Caco-2 (cell line): ENCODE measurements at places on chromosomes 16 and 17. TPM values are rescaled to one million over a fixed set of nuclear protein-coding genes. Genes with fewer than 3 reads are reported as not detected.

DNA sequence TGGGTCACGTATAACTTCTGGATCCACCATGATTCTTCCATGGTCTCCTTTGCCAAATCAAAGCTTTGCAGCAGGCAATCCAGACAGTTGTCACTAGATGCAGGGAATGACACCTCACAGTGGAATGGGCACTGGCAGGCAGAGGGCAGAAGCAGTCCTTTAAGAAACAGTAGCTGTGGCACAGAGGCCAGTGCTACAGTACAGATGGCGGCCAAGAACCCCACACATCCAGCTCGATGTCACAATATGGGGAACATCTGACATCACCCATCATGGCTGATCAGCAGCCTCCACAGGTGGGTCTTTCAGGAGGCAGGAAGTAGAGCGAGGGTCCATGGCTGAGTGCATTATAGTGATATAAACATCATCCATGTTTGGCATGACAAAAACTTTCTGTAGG is 18.8 kb upstream of the ERN1 start:
- no peak for DNase-seq

- no peak for DNase-seq
Observed at GRCh38 chr17:66865151-66865550, 30.2 kb downstream of the CACNG5 start.

GRCh38 chr16:28984619-28985135 is at the start of gene LAT:
Gene LAT (plus strand): TSS chr16:28985052. CDS start chr16:28985418, 366 bp downstream.
- DNase-seq: no peak

The GUCY2D gene
- 0.74 and 1.7 TPM in 2 replicates for total RNA-seq

The DEXI gene
- total RNA-seq: 23.0 and 23.7 TPM in 2 replicates

The BRIP1 gene
- 17.3 and 18.3 TPM in 2 replicates for total RNA-seq

The VAT1L gene
- not detected in 2 replicates for total RNA-seq

- DNase-seq: no peak
Observed at GRCh38 chr16:73543970-73544599, 496.2 kb upstream of the ZFHX3 start.

DNA sequence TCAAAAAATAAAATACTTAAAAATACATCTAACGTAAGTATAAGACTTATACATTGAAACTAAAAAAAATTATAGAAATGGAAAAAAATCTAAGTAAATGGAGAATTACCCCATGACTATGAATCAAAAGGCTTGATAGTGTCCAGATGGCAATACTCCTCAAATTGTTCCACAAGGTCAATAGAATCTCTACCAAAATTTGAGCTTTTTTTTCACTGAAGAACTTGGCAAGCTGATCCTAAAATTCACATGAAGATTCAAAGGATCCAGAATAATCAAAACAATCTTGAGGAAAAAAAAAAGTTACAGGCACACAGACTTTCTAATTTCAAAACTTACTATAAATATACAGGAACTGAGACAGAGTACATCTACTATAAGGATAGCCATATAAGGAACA is 448.4 kb upstream of the CDH11 start:
- no peak for DNase-seq

The ITGAD gene
- total RNA-seq: not detected in 2 replicates

The PMP22 gene
- total RNA-seq: 7.3 and 9.1 TPM in 2 replicates

DNA sequence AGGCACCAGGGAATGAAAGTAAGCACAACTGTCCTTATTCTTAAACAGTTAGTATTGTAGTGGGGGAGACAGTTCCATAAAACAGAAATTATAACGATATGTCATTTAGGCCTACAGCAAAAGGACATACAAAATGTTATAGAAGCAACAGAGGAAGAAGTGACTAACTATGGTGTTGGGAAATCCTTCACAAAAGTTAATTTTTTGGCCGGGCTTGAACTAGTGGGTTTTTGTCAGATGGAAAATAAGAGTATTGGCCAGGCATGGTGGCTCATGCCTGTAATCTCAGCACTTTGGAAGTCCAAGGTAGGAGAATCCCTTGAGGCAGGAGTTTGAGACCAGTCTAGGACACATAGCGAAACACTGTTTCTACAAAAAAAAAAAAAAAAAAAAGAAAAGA is 127.8 kb downstream of the SSH2 start:
- DNase-seq: no peak

- DNase-seq: no peak
Observed at GRCh38 chr16:56094231-56094630, 97.1 kb upstream of the GNAO1 start.

The VWA3A gene
- not detected in 2 replicates for total RNA-seq

DNA sequence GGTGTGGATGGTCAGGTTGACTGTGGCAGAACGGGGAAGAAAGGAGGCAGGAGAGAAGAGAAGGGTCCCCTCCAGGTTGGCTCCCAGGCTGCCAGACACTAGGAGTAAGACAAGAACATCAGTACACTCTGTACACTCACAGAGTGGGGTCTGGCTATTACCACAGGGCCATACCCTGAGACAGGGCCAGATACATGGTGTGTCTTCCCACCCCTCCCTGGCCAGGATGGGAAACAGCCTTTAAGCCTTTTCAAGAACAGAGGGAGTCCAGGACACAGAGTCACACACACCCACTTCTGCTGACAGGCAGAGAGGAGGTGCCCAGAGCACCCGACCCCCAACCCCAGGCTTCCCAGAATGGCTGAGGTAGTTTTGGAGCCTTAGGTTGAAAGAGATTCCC is 99.4 kb downstream of the LITAF start:
- DNase-seq: no peak

GRCh38 chr17:63524051-63524450 is 893 bp downstream of the KCNH6 start:
- no peak for DNase-seq

DNA sequence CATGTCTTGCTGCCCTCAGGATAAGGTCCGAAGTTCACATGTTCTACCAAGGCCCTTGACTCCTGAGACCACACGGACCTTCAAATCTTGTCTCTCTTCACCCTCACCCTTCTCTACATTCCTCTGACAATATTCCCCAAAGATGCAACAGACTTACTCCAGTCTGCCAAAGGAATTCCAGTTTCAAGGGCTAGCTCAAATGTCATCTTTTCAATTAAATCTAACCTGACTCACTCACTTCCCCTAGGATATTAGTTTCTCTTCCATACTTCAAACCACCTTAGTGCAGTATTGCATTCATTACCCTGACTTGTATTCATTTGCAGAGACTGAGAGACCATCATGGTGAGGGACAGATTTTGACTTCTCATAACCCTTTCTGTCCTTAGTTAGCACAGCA is 59.6 kb upstream of the ADCY9 start:
- DNase-seq: no peak

The NME3 gene
- total RNA-seq: 5.8 and 7.0 TPM in 2 replicates

GRCh38 chr17:77328823-77329740 is 188.3 kb downstream of the SEC14L1 start:
- DNase-seq: no peak

- no peak for DNase-seq
Observed at GRCh38 chr16:489606-490005, 37.9 kb upstream of the CAPN15 start.

- peak; percentile 65 for DNase-seq
Observed at GRCh38 chr16:11256661-11257130, 692 bp upstream of the SOCS1 start.

- DNase-seq: no peak
Observed at GRCh38 chr17:16243385-16243784, 26.4 kb downstream of the PIGL start.

GRCh38 chr16:71367241-71367976 is 8.9 kb downstream of the CALB2 start:
- peak; percentile 72 for DNase-seq

DNA sequence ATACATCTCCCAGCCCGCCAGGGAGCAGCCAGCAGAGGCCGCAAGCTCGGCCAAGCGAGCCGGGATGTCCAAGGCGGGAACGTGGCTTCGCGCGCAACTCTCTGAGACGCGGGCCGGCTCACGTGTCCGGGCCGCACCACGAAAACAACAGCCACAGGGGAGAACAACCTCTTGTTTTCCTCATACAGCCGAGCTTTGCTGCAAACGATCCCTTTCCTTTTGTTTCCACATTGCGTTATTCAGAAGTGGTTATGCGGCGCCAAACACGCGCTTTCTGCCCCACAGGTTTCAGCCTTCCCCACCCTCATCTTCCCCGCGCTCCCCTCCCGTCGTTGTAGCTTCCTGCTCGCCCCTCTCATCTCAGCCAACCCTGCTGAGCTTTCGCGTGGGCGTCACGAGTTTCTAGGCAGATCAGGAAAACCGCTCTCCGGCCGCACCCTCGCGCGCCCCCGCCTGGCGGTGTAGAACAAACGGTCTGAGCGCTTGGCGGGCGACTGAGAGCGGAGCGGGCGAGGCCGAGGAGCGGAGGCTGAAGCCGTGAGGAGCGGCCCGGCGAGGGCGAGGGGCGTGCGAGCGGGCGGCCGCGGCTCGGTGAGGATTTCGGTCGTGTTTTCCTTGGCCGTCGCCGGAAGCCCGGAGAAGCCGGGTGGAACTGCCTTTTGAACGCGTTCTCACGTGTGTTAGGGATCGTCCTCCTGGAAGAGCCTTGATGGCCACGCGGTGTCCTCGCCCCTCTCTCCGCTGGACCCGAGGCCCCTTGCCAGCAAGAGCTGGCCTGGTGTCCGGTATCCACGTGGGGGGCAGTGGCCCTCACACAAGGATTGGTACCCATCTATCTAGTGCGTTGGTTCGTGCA is 6.6 kb upstream of the SMARCD2 start:
- DNase-seq: peak; percentile 99

The MMP28 gene
- total RNA-seq: not detected in 2 replicates

- no peak for DNase-seq
Observed at GRCh38 chr16:12348733-12349704, 372.5 kb downstream of the SNX29 start.

The NPIPA2 gene
- total RNA-seq: 2.2 and 4.1 TPM in 2 replicates

- no peak for DNase-seq
Observed at GRCh38 chr16:22652463-22652845, 141.8 kb downstream of the NPIPB5 start.

DNA sequence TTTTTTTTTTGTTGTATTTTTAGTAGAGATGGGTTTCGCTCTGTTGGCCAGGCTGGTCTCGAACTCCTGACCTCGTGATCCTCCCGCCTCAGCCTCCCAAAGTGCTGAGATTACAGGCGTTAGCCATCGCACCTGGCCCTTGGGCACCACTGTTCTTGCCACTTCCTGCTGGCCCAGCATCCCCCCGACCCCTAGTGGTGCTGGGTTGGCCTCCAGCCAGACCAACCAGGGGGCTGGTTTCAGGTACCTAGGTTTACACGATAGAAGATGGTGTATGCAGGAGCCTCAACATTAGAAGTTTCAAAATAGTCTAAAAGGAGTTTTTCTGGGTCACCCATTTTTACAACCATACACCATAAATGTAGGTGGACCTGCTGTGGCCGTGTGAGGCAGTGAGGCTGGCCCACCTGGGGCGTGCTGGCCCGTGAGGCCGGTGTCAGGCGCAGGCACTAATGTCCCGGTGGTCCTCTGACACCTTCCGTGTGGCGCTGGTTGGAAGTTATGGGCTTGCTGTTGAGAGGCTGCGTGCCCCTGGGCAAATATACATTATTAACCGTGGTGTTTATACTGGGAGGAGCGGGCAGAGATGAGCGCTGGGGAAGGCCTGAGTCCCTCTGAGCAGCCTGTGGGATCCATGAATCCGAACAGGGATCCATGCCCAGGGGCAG is 43.5 kb downstream of the CFAP20 start:
- DNase-seq: no peak

The CCL14 gene
- total RNA-seq: not detected in 2 replicates

DNA sequence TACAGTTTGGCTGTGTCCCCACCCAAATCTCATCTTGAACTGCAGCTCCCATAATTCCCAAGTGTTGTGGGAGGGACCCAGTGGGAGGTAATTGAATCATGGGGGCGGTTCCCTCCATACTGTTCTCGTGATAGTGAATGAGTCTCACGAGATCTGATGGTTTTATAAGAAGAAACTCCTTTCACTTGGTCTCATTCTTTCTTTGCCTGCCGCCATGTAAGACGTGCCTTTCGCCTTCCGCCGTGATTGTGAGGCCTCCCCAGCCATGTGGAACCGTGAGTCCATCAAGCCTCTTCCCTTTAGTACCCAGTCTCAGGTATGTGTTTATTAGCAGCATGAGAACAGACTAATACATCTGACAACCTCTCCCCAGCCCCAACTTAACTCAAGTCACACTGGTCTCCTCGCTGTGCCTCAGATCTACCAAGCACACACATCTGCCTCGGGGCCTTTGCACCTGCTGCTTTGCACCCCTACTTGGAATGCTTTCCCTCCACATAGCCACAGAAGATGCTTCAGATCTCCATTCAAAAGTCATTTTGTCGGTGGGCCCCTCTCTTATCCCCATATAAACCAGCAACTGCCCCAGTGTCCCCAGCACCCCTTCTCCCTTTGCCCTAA is 74.4 kb downstream of the RPH3AL start:
- peak; percentile 30 for DNase-seq

DNA sequence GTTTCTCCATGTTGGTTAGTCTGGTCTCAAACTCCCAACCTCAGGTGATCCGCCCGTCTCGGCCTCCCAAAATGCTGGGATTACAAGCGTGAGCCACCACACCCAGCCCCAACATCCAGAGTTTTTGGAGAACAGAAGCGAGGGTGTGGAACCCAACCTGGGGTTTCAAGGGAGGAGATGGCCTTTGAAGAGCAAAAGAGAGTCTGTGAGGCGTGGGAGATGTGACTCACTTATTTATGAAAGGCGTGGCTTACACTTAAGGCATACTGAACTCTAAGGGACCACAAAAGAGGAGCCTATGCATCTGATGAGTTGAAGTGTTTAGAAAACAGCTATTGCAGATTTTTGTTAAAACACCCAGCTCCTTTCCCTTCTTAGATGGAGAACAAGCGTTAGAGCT is 18.9 kb downstream of the ARSG start:
- DNase-seq: no peak

GRCh38 chr16:3223913-3224515 is 10.9 kb downstream of the ZNF200 start:
- no peak for DNase-seq

GRCh38 chr16:68379472-68380347 is 68.6 kb downstream of the SMPD3 start:
- DNase-seq: no peak

The SEZ6L2 gene
- total RNA-seq: 24.1 and 26.3 TPM in 2 replicates

DNA sequence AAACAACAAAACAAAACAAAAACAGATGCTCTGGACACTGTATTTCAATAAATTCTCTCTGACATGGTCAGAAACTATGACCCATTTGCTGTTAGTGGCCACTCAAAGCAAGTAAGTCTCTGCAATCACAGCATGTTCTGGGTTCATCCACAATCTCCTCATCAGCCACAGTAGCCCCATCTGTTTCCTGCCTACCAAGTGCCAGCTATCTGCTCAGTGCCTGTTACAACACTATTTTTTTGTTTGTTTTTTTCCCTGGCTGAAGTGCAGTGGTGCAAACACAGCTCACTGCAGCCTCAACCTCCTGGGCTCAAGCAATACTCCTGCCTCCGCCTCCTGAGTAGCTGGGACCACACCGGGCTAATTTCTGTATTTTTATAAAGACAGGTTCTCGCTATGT is 137.9 kb downstream of the SOX9 start:
- no peak for DNase-seq

The CCL4 gene
- total RNA-seq: not detected in 2 replicates

GRCh38 chr17:32265192-32265923 is at the start of gene RHBDL3:
Gene RHBDL3 (plus strand): TSS chr17:32265832. CDS start chr17:32266190, 358 bp downstream.
- peak; percentile 27 for DNase-seq
